Esophagus muscularis mucosa (tissue), 4 donors: ENCODE measurements at places on chromosomes 2 and 18. TPM values are rescaled to one million over a fixed set of nuclear protein-coding genes. Genes with fewer than 3 reads are reported as not detected.

DNA sequence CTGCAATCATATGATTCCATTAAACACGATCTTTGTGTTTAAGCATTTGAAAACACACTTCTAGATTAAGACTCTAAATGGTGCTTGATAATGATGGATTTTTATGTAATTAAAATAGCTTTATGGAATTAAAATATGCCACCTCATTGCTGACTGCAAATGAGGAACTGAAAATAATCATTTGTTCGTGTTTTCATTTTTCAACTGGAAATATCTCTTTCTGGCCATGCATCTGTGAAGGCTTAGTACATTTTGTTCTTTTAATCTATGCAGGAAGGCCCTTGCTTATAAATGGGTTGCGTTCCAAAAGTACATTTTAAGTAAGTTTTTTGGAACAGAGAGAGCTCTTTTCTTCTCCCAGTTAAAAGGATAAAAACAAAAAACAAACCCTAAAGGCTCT lies 125.5 kb downstream of the MC4R start:
- no peaks in the 10 kb centered on the region for H3K27me3 ChIP-seq
- no peaks in the 10 kb centered on the region for H3K36me3 ChIP-seq
- peaks cover 17% of the 10 kb centered on the region for H3K4me1 ChIP-seq
- H3K27ac ChIP-seq, result peak overlapping the region; percentile 48
- H3K4me3 ChIP-seq, result no peak overlapping the region
- DNase-seq, result no peak

The RETREG2 gene
- total RNA-seq, result 69.3 TPM

The RIT2 gene
- not detected for total RNA-seq

GRCh38 chr2:129754831-129755230 lies 224.6 kb upstream of the RAB6C start:
- H3K36me3 ChIP-seq, result no peaks in the 10 kb centered on the region
- H3K27ac ChIP-seq, result no peak overlapping the region
- no peak for DNase-seq
- H3K4me3 ChIP-seq, result no peak overlapping the region
- H3K27me3 ChIP-seq, result no peaks in the 10 kb centered on the region
- no peaks in the 10 kb centered on the region for H3K4me1 ChIP-seq

DNA sequence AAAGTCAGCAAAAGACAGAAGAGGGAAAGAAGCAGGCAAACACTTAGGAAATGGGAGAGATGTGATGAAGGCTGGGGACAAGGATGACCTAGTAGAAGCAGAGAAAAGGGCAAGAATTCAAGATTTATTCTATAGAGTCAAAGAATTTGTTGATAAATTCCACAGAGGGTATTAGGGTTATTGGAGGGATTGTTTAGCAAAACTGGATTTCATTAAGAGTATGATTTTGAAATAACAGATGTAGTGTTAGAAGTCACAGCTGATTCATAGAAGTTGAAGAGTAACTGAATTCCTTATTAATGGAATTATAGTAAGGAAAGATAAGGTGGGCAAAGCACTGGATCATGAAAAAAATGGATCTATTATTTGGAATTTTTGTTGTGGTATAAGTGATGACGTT lies 48.6 kb downstream of the CEP192 start:
- no peaks in the 10 kb centered on the region for H3K36me3 ChIP-seq
- H3K4me1 ChIP-seq, result no peaks in the 10 kb centered on the region
- no peak for DNase-seq
- H3K27ac ChIP-seq, result no peak overlapping the region
- no peaks in the 10 kb centered on the region for H3K27me3 ChIP-seq
- no peak overlapping the region for H3K4me3 ChIP-seq

DNA sequence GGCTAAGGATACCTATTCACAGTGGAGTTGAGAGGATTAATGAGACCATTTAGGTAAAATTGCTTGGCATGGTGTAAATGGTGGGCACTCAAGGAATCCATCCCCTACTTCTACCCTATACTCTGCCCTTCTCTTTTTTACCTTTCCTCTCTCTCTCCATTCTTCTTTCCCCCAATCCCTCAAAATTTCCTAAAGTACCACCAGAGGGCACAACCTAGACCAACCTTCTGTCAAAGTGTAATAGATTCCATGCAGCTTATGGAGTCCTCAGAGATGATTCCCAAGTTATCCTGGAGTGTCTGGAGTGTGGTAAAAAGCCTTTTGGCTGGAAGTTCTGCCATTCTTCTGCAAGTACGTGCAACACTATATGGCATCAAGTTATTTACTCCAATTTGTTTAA lies 33.0 kb upstream of the CCDC195 start:
- no peaks in the 10 kb centered on the region for H3K4me1 ChIP-seq
- no peaks in the 10 kb centered on the region for H3K36me3 ChIP-seq
- DNase-seq, result no peak
- no peaks in the 10 kb centered on the region for H3K27me3 ChIP-seq
- no peak overlapping the region for H3K4me3 ChIP-seq
- no peak overlapping the region for H3K27ac ChIP-seq

The ABCG8 gene
- total RNA-seq, result not detected

DNA sequence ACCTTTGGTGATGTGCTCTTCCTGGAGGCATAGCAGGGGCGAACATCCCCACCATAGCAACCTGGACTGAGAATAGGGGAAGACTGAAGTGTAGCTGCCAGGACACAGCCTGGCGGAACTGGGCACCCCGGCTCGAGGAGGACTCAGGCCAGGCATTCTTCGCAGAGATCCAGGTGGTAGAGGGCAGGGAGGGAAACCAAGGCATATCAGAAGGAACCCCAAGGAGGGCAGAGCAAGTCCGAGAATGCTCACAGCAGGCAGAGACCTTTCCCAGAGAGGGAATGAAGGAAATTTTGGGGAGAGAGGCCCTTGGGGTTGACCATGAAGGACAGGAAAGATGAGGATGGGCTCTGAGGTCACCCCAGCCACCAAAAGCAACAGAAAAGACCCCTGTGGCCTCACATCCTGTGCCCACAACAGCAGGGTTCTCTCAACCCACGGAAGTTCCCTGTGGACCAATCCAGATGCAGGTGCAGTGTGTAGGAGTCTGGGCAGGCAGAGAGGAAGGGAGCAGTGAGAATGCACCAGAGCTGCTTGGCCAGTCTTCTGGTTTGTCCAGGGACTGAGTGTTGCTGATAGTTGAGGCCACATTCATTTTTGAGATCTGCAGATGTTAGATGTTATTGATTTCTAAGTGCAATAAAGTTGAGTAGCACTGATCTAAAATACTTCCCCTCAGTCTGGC lies 136.9 kb downstream of the PXDN start:
- peaks cover 15% of the 10 kb centered on the region for H3K4me1 ChIP-seq
- no peak overlapping the region for H3K27ac ChIP-seq
- H3K27me3 ChIP-seq, result peaks cover 8% of the 10 kb centered on the region
- no peak overlapping the region for H3K4me3 ChIP-seq
- no peak for DNase-seq

GRCh38 chr2:45960057-45960863 lies 308.8 kb downstream of the PRKCE start:
- H3K4me1 ChIP-seq, result peaks cover 63% of the 10 kb centered on the region
- no peak for DNase-seq
- no peaks in the 10 kb centered on the region for H3K27me3 ChIP-seq
- no peak overlapping the region for H3K27ac ChIP-seq
- H3K36me3 ChIP-seq, result no peaks in the 10 kb centered on the region
- H3K4me3 ChIP-seq, result no peak overlapping the region

GRCh38 chr18:14085770-14086457 lies 46.3 kb downstream of the ZNF519 start:
- DNase-seq, result no peak
- no peak overlapping the region for H3K27ac ChIP-seq
- H3K27me3 ChIP-seq, result no peaks in the 10 kb centered on the region
- no peaks in the 10 kb centered on the region for H3K36me3 ChIP-seq
- no peak overlapping the region for H3K4me3 ChIP-seq

- peak overlapping the region; percentile 60 for H3K27ac ChIP-seq
- H3K4me3 ChIP-seq, result no peak overlapping the region
- peaks cover 9% of the 10 kb centered on the region for H3K4me1 ChIP-seq
- H3K27me3 ChIP-seq, result no peaks in the 10 kb centered on the region
- H3K36me3 ChIP-seq, result peaks cover 86% of the 10 kb centered on the region
Observed at GRCh38 chr2:215364157-215365155, 52.6 kb downstream of the ATIC start.

The RESP18 gene
- total RNA-seq, result not detected

DNA sequence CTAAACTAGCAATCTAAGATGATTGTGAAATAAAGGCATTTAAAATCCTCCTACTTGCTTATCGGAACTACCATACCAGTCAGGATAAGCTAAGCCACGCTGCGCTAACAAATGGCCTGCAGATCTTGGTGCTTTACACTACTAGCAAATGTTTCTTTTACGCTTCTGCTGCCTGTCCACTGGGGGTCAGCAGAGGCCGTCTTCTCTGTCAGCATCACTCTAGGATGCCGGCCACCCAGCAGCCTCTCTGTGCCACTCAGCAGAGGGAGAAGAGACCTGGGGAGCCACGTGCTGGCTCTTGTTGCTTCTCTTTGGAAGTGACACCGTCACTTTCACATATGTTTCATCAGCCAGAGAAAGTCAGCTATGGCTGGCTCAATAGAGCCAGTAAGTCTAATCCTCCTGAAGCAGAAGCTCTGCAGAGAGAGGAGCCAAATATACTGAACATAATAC lies 36.6 kb downstream of the COPS8 start:
- no peaks in the 10 kb centered on the region for H3K36me3 ChIP-seq
- H3K4me1 ChIP-seq, result peaks cover 27% of the 10 kb centered on the region
- no peak for DNase-seq
- H3K4me3 ChIP-seq, result no peak overlapping the region

- no peaks in the 10 kb centered on the region for H3K36me3 ChIP-seq
- no peak overlapping the region for H3K27ac ChIP-seq
- H3K4me3 ChIP-seq, result no peak overlapping the region
- no peaks in the 10 kb centered on the region for H3K4me1 ChIP-seq
Observed at GRCh38 chr18:26135548-26135947, 1.9 kb downstream of the PSMA8 start.

GRCh38 chr2:86628091-86628522 lies 4.4 kb upstream of the RNF103 start:
- DNase-seq, result no peak
- peaks cover 5% of the 10 kb centered on the region for H3K4me1 ChIP-seq
- H3K27ac ChIP-seq, result no peak overlapping the region
- no peak overlapping the region for H3K4me3 ChIP-seq

The ERICH2 gene
- total RNA-seq, result not detected

DNA sequence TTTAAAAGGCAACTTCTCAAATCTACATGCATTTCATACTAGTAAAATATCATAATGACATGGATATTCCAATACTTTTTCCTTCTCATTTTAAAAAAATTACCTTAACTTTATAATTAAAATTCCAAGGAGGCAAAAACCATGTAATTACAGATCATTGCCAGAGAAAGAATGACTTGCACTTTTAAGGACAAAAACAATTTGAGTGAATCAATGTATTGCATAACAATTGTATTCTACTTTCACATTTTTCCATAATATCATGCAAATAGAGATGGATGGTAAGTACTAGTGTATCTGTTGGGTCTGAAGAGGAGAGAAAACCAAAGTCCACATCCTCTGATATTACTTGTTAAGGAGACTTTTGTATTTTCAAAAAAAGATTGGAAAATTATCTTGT lies 89.5 kb upstream of the NCK2 start:
- H3K4me3 ChIP-seq, result no peak overlapping the region
- no peaks in the 10 kb centered on the region for H3K36me3 ChIP-seq
- no peaks in the 10 kb centered on the region for H3K27me3 ChIP-seq

The ALPG gene
- not detected for total RNA-seq

DNA sequence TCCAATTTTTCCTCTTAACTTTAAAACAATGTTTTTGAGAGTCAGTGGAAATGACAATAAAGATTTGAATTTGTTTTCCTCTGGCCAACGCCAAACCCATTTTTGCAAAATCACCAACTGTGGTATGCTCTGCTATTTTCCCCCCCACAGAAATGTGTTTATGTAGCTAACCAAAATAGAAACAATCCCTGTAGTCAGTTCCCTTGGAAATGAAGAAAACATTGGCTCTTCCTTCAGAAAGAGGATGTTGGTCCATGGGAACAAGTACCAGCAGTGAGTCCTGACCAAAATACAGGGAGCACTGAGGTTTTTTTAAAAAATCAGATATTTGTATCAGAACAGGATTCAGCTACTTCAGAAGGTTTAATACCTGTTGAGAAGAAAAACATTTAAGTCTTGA lies 65.3 kb downstream of the SLC40A1 start:
- H3K4me3 ChIP-seq, result no peak overlapping the region
- DNase-seq, result no peak
- no peaks in the 10 kb centered on the region for H3K4me1 ChIP-seq
- H3K36me3 ChIP-seq, result no peaks in the 10 kb centered on the region

DNA sequence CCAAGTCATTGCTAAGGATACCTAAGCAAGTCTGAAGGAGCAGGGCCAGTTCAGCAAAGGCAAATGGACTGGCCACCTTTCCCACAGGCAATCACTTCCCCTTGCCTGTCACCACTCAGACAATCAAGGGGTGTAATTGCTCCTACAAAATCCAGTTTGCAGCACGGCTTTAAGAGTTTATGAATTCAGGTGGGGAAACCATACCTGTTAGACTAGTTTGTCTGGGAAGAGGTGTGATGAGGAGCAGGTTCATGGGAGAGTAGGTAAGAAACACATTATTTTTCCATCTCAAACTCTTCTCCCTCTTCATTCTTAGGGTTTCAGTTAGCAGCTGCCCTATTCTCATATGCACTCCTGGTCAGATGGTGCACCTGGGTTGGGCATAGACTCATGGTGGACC lies 102.5 kb downstream of the EVA1A start:
- no peak overlapping the region for H3K27ac ChIP-seq
- H3K27me3 ChIP-seq, result no peaks in the 10 kb centered on the region
- H3K4me3 ChIP-seq, result no peak overlapping the region

GRCh38 chr2:203709416-203710040 lies 3.1 kb downstream of the CD28 start:
- no peak overlapping the region for H3K27ac ChIP-seq
- H3K4me1 ChIP-seq, result no peaks in the 10 kb centered on the region
- H3K4me3 ChIP-seq, result no peak overlapping the region
- no peak for DNase-seq

The HNMT gene
- 23.4 TPM for total RNA-seq

DNA sequence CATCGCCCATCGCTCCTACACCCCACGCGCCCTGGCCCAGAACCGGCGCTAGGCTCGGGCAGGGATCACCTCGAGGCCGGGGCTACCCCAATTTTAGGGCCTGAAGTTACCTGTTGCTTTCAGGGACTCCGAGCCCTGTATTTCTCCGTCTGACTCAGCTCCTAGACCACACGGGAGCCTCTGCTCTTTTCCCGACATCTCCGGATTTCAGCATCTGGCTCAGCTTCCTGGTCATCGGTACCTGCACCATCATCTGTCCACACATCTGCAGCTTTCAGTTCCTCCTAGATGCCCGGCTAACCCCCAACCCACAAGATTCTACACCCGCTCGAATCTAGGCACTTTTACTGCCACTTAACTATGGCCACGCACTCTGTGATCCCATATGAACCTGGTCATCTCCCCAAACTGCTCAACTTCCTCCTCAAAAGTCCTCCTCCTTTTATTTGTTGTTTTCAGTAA lies 12.1 kb upstream of the HMSD start:
- no peak for DNase-seq
- no peaks in the 10 kb centered on the region for H3K27me3 ChIP-seq
- peak overlapping the region; percentile 60 for H3K4me3 ChIP-seq

The PTCD3 gene
- 45.7 TPM for total RNA-seq

- H3K27me3 ChIP-seq, result no peaks in the 10 kb centered on the region
- no peak for DNase-seq
- peaks cover 36% of the 10 kb centered on the region for H3K4me1 ChIP-seq
- H3K4me3 ChIP-seq, result no peak overlapping the region
Observed at GRCh38 chr2:171924170-171924942, 2.1 kb downstream of the HAT1 start.

- no peak overlapping the region for H3K4me3 ChIP-seq
- no peak for DNase-seq
- H3K27me3 ChIP-seq, result no peaks in the 10 kb centered on the region
- H3K36me3 ChIP-seq, result no peaks in the 10 kb centered on the region
- H3K27ac ChIP-seq, result peak overlapping the region; percentile 93
Observed at GRCh38 chr2:237321746-237322145, 92.2 kb downstream of the COL6A3 start.
